Vein endothelial cell (primary cell): ENCODE measurements at places on chromosomes 3 and 15. TPM values are rescaled to one million over a fixed set of nuclear protein-coding genes. Genes with fewer than 3 reads are reported as not detected.

ACAN gene
- total RNA-seq = under 0.01 and 0.48 TPM in 2 replicates

WDR49 gene
- total RNA-seq = under 0.01 and 0.10 TPM in 2 replicates

CNTN3 gene
- under 0.01 TPM in 1 of 2 replicates, not detected in the other for total RNA-seq

GRAMD2A gene
- total RNA-seq = 0.33 TPM in 1 of 2 replicates, not detected in the other

INSYN1 gene
- total RNA-seq = 0.10 and 0.65 TPM in 2 replicates

GCNT3 gene
- not detected in 2 replicates for total RNA-seq

CHRM5 gene
- total RNA-seq = not detected in 2 replicates

SNAP23 gene
- total RNA-seq = 170 and 193 TPM in 2 replicates

RAF1 gene
- total RNA-seq = 73.8 and 78.4 TPM in 2 replicates

RNU5B-1 gene
- total RNA-seq = not detected in 2 replicates

HRH1 gene
- 13.5 and 16.7 TPM in 2 replicates for total RNA-seq

ALDH1L1 gene
- total RNA-seq = not detected in 2 replicates

RMDN3 gene
- total RNA-seq = 25.9 and 29.4 TPM in 2 replicates

SLC9C1 gene
- total RNA-seq = 0.10 and 0.33 TPM in 2 replicates

SLC12A1 gene
- not detected in 2 replicates for total RNA-seq

GRAMD1C gene
- total RNA-seq = 26.8 and 43.2 TPM in 2 replicates

DLEC1 gene
- under 0.01 TPM in 1 of 2 replicates, not detected in the other for total RNA-seq

MASP1 gene
- 5.2 and 5.6 TPM in 2 replicates for total RNA-seq

ZNF860 gene
- 0.98 and 4.0 TPM in 2 replicates for total RNA-seq

TLR9 gene
- under 0.01 TPM in 1 of 2 replicates, not detected in the other for total RNA-seq

LRRN1 gene
- not detected in 2 replicates for total RNA-seq

REC114 gene
- not detected in 2 replicates for total RNA-seq

MAP6D1 gene
- total RNA-seq = 2.9 and 3.7 TPM in 2 replicates

FOXB1 gene
- not detected in 2 replicates for total RNA-seq

CHL1 gene
- total RNA-seq = not detected in 2 replicates

COL6A5 gene
- not detected in 2 replicates for total RNA-seq

FBXO22 gene
- total RNA-seq = 35.3 and 43.6 TPM in 2 replicates

DNAJA4 gene
- total RNA-seq = 3.6 and 3.7 TPM in 2 replicates

CEP70 gene
- total RNA-seq = 14.9 and 18.3 TPM in 2 replicates

ACTC1 gene
- total RNA-seq = not detected in 2 replicates
